ENCODE measurements at places on chromosomes 7 and 10.

- peak; percentile 56 for ATAC-seq
These were observed 127.0 kb downstream of the SRPK2 start for GRCh38 chr7:105261689-105262088.

- peak; percentile 35 for ATAC-seq
These were observed 3.5 kb downstream of the NRCAM start for GRCh38 chr7:108452707-108453106.

GRCh38 chr7:636396-636795 lies 90.1 kb upstream of the DNAAF5 start:
- ATAC-seq = peak; percentile 15

DNA sequence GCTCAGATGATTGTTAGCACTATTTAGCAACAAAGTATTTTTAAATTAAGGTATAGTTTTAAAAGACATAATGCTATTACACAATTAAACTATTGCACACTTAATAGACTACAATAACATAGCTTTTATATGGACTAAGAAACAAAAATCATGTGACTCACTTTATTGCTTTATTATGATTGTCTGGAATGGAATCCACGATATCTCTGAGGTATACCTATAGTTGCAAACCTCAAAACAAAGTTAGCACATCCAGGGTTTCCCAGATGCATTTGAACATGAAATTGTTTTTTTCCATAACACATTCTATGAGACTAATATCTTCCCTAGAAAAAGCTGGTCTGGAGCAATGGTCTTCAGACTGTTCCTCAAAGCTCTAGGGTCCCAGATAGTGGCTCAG lies 18.3 kb upstream of the RPEL1 start:
- peak; percentile 33 for ATAC-seq

- no peak for ATAC-seq
These were observed 30.3 kb downstream of the MKI67 start for GRCh38 chr10:128095753-128096469.

- no peak for ATAC-seq
These were observed 102.0 kb upstream of the STEAP1B start for GRCh38 chr7:22601812-22602565.

DNA sequence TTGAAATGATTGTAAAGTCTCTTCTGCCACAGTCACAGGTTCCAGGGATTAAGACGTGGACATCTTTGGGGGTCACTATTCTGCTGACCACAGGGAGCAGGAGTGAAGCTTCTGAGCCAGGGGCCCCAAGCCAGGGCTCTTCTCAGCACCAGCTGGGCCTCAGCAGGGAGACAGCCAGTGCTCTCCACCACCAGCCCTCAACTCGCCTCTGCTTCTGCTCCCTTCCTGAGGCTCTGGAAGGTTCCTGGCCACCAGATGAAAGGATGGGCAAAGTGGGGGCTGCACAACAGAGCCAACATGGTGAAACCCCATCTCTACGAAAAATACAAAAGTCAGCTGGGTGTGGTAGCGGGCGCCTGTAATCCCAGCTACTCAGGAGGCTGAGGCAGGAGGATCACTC lies 11.2 kb upstream of the CRYGN start:
- ATAC-seq = no peak

GRCh38 chr7:25947669-25948516 lies 204.1 kb upstream of the NFE2L3 start:
- no peak for ATAC-seq

DNA sequence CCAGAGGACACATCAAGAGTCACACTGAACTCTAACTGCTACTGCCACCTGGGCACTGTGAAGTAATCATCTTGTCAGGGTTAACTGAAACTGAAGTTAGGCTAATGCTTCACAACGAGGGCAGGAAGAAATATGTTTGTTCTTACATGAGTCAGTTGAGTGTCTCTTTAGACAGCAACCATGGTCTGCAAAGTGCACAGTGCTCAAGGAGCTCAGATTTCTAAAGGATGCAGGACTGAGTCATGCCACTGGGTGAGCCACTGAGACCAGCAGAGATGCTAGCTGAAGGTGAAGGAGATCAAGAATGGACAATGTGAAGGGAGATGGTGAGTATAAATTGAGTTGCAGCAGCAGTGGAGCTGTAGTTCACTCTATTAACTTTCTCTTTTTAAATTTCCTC lies 76.0 kb upstream of the CTTNBP2 start:
- ATAC-seq = peak; percentile 79

- ATAC-seq = no peak
These were observed 19.8 kb upstream of the DNAAF5 start for GRCh38 chr7:706721-707120.

GRCh38 chr7:88090671-88091070 lies 129.2 kb downstream of the SRI start:
- ATAC-seq = no peak

DNA sequence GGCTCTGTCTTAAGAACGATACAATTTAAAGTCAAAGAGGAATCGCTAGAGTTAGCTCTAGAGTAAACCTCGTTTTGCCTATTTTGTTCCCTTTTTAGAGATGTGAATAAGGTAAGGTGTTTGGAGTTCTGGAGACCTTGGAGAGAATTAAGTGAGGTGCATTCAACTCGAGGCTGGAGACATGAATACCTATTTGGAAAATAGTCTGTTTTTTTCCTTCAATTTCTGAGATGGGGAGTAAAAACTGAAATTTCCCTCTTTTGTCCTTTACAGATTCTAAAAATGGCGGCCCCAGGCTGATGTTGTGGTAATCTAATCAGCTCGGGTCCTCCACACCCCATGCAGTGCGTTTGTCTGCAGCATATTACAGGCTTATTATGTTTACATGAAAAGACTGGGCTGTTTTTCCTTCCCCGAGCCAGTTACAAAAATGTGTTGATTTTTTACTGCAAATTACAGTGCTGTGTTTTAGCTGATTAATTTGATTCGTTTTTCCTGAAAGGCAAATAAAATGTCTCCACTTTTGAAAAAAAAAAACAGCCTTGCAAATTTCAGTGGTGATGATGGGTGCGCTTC lies 1.5 kb downstream of the KMT2E start:
- ATAC-seq = no peak

- ATAC-seq = no peak
These were observed 14.4 kb upstream of the GJC3 start for GRCh38 chr7:99943641-99944496.

DNA sequence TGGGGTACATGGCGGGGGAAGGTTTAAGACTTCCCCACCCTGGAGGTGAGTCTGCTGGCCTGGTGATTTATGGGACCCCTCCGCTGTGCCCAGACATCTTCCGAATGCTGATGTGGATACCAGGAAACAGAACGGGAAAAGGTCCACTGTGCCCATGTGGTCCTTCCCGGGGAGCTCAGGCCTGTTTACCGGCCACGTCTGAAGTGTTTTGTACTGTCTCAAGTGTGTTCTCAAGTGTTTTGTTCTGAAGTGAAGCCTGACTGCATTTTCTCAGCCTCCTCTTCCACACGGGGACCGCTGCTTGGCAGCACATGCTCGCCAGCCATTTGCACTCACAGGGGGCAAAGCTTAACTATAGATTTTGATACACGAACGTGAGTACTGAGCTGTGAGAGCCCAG lies 127.2 kb downstream of the TEX36 start:
- no peak for ATAC-seq

DNA sequence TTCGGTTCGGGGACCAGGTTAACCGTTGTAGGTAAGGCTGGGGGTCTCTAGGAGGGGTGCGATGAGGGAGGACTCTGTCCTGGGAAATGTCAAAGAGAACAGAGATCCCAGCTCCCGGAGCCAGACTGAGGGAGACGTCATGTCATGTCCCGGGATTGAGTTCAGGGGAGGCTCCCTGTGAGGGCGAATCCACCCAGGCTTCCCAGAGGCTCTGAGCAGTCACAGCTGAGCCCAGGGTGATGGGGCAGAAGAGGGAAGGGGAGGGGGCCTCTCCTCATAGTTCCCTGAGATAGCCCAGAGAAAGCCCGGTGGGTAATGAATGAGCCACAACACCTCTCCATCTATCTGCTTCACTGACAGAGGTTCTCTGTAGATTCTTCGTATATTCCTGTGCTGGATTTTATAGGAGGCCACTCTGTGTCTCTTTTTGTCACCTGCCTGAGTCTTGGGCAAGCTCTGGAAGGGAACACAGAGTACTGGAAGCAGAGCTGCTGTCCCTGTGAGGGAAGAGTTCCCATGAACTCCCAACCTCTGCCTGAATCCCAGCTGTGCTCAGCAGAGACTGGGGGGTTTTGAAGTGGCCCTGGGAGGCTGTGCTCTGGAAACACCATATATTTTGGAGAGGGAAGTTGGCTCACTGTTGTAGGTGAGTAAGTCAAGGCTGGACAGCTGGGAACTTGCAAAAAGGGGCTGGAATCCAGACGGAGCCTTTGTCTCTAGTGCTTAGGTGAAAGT lies 16.4 kb downstream of the PRSS2 start:
- no peak for ATAC-seq

- peak; percentile 100 for ATAC-seq
These were observed 214.8 kb downstream of the TMEM178B start for GRCh38 chr7:141288626-141289025.

DNA sequence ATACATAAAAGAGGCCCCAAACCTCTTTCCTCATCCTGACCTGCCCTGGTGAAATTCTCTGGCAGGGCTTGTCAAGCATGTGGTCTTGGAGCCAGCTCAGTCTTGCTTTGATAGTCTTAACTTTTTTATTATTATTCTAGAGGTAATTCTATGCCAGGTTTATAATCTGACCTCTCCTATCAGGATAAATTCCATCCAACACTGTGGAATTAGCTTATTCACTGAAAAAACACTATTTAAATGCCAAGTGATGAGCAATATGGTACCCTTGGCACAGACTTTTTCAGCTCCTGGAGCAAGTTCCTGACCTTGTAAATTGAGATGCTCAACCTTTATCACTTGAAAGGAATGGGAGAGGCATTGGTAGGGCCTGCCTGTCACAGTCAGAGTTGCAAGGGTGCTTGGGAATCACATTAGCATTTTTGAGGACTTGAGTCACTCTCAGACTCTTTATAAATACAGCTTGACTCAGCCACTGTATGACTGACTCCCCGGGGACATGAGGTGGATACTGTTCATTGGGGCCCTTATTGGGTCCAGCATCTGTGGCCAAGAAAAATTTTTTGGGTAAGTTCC lies at the start of gene CPA4:
Gene CPA4 (plus strand): TSS at position 480 of the 576 bp plus-strand sequence. CDS start 20 bp downstream, at position 500.
- peak; percentile 78 for ATAC-seq

- ATAC-seq = no peak
These were observed 14.0 kb downstream of the RASGEF1A start for GRCh38 chr10:43252783-43253341.

GRCh38 chr7:35355199-35355598 lies 101.3 kb upstream of the TBX20 start:
- no peak for ATAC-seq

GRCh38 chr7:134465491-134465890 lies 6.6 kb upstream of the AKR1B1 start:
- ATAC-seq = no peak

GRCh38 chr10:22893781-22894180 lies 34.1 kb upstream of the ARMC3 start:
- no peak for ATAC-seq

GRCh38 chr7:105987046-105987445 lies 24.0 kb downstream of the CDHR3 start:
- ATAC-seq = no peak

GRCh38 chr7:155832581-155832981 lies 20.3 kb upstream of the SHH start:
- no peak for ATAC-seq

GRCh38 chr10:109977382-109977806 lies 30.4 kb upstream of the ADD3 start:
- no peak for ATAC-seq

GRCh38 chr7:154656618-154657017 lies 346.3 kb downstream of the PAXIP1 start:
- no peak for ATAC-seq

DNA sequence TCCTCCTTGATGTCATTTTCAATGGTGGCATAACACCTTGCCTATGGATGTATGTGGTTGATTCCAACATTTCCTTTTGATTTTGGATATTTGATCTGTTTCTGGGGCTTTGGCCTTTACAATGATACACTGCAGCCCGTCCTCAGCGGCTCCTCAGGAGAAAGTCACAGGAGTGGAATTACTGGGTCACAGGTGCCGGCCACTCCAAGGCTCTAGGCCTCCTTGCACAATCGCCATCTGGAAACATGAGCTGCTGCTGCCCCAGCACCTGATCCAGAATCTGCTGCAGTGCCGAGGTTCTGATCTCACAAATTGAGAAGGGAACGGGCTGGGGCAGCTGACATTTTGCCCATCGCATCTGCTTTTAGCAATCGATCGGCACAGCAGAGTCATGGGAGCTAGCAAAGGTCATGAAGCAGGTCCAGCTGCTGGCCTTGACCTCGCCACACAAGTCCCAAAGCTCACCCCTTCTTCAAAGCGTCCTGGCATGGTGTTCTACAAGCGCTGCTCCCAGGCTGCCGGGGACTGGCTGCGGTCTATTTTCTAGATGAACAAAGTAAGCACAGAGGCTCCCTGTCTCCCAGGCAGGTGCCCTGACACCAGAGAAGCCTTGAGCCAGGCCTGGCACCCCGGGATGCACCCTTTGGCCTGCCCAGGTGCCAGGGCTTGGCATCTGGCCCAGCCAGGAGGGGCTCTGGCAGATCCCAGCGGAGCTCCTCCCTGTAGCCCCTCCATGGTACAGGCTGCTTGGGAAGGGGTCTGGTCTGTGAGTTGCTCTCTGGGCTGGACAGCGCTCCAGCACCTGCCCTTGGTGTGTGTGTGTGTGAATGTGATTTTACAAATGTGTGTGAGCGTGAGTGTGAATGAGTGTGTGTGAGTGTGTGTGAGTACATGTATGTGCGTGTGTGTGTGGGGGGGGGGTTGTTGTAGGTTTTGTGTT lies 201.8 kb downstream of the GLRX3 start:
- ATAC-seq = no peak

DNA sequence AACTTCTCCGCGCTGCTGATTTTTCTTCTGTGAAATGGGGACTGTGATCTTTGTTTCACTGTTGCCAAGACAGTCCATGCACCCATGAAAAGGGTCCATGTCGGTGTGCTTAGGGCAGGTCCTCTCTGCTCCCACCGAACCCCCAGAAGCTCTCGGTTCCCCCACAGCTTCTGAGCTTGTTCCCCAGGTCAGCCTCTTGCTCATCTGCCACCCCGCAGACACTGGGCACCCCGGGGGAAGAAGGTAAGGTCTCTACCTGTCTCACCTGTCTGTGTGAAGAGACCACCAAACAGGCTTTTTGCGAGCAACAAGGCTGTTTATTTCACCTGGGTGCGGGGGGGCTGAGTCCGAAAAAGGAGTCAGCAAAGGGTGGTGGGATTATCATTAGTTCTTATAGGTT lies 66.2 kb upstream of the NANOS1 start:
- ATAC-seq = no peak

- no peak for ATAC-seq
These were observed 46.3 kb downstream of the HK1 start for GRCh38 chr10:69324583-69324982.

- no peak for ATAC-seq
These were observed 32.0 kb downstream of the NPVF start for GRCh38 chr7:25196132-25196896.

- ATAC-seq = no peak
These were observed 206.5 kb downstream of the USP6NL start for GRCh38 chr10:11404901-11405300.

- ATAC-seq = no peak
These were observed 83.7 kb upstream of the PPP2R2D start for GRCh38 chr10:131816941-131817700.

DNA sequence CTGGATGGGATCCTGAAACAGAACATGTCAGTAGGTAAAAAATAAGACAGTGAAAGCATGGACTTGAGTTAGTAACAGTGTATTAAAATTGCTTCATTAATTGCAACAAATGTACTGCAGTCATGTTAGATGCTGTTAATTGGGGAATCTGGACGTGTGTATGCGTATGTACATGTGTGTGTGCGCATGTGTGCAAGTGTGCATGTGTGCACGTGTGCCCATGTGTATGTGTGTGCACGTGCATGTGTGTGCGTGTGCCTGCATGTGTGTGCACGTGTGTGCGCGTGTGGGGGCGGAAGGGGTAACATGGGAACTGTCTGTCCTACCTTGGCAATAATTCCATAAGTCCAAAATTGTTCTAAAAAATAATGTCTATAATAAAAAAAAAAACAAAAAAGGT lies 67.3 kb downstream of the SMURF1 start:
- ATAC-seq = no peak
